ENCODE measurements at places on chromosomes 1 and 21.

GRCh38 chr1:100387657-100388350, 35.5 kb downstream of the CDC14A start:
- ATAC-seq, result no peak

DNA sequence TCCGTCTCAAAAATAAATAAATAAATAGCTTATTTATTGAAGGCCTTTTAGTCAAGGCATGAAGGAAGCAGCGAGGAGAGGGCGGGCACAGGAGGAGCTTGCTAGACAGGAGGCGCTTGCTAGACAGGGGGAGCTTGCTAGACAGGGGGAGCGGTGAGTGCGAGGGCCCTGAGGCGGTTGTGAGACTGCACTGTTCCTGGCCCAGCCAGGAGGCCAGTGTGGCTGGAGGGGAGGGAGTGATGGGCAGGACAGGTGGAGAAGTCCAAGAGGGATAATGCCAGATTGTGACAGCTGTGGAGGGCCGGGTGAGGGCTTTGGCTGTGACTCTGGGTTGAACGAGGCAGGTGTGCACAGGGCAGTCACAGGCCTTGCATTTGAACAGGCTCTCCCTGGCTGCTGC, 18.2 kb downstream of the KIF17 start:
- no peak for ATAC-seq

DNA sequence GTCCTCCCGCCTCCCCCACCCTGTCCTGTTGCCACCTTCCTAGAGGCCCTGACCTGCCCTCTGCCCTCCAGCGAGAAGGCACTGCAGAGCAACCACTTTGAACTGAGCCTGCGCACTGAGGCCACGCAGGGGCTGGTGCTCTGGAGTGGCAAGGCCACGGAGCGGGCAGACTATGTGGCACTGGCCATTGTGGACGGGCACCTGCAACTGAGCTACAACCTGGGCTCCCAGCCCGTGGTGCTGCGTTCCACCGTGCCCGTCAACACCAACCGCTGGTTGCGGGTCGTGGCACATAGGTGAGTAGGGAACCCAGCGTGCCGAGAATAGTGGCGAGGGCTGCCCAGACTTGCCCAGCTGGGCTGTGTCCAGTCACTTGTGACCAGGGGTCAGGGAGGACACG, 20.4 kb downstream of the RNF223 start:
- no peak for ATAC-seq

- ATAC-seq, result no peak
Observed at GRCh38 chr1:169529068-169529642, 43.4 kb upstream of the SLC19A2 start.

- no peak for ATAC-seq
Observed at GRCh38 chr1:2319291-2319690, 72.1 kb downstream of the MORN1 start.

DNA sequence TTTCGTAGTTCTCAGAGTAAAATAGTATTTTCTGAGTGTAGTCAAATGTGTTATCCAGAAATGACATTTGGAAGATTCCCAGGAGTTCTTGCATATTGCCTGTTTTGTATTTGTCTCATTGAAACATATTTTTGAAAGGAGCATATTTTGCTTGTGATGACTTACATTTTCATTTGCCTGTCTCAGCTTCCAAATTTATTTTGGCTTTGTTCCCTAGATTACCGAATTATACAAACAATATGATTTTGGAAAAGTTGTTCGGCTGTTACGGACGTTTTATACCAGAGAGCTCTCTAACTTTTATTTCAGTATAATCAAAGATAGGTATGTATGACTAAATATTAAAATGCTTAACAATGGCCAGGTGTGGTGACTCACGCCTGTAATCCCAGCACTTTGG, 46.0 kb downstream of the IARS2 start:
- no peak for ATAC-seq

DNA sequence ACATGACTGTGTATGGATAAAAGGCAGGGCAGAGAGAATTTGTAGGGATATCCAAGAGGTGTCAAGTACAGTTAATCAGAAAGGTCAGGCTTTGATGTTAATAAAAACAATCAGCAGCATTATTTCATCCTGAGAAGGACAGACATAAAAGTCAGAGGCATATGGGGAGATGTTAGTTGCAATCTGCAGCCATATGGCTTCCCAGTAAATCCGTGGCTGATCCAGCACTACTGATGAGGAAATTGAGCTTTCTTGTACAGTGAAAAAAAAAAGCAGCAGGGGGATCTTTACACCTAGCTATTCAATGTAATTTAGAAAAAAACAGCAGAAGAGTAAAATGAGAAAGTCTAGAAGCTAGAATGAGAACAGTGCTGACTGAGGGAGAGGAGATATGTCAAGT, 2.2 kb upstream of the SPRR1B start:
- no peak for ATAC-seq

GRCh38 chr1:213060836-213061235, 9.8 kb downstream of the RPS6KC1 start:
- ATAC-seq, result no peak

DNA sequence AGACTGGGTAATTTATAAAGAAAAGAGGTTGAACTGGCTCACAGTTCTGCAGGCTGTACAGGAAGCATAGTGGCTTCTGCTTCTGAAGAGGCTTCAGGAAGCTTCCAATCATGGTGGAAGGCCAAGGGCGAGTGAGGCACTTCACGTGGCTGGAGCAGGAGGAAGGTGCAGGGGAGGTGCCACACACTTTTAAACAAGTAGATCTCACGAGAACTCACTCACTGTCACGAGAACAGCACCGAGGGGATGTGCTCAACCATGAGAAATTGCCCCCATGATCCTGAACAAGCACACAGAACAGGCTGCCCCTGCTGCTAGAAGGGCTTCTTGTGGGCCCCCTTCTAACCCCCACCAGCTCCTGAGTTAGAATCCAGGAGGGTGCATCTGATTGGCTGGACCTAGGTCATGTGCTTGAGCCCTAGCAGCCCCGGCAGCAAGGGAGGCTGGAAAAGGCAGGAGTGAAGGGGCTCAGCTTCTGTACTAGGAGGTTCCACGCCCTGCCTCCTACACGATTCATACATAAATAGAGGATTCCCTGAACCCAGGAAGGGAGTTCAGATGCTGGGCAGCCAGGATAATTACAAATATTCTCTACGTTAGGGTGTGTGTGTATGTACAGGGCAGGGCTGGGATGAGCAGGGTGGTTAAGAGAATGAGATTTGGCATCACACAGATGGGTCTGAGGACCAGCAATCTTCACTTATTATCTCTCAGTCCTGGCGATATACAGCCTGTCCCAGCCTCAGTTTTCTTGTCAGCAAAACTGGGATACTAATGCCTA, 72.8 kb upstream of the ATP5PO start:
- no peak for ATAC-seq

DNA sequence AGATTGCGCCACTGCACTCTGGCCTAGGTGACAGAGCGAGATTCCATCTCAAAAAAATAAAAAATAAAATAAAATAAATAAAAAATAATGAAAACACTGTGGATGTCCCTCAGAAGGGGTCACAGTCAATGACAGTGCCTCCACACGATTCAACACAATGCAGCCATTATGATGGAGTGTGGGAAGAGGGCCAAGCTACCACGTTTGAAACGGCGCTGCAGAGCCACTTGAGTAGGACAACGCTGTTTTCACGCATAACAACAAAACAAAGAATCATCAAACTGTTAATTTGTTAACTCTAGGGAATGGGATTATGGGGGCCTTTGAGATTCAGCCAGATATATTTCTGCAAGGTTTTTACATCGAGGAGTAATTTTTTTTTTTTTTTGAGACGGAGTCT, 36.5 kb downstream of the NKAIN1 start:
- ATAC-seq, result no peak

DNA sequence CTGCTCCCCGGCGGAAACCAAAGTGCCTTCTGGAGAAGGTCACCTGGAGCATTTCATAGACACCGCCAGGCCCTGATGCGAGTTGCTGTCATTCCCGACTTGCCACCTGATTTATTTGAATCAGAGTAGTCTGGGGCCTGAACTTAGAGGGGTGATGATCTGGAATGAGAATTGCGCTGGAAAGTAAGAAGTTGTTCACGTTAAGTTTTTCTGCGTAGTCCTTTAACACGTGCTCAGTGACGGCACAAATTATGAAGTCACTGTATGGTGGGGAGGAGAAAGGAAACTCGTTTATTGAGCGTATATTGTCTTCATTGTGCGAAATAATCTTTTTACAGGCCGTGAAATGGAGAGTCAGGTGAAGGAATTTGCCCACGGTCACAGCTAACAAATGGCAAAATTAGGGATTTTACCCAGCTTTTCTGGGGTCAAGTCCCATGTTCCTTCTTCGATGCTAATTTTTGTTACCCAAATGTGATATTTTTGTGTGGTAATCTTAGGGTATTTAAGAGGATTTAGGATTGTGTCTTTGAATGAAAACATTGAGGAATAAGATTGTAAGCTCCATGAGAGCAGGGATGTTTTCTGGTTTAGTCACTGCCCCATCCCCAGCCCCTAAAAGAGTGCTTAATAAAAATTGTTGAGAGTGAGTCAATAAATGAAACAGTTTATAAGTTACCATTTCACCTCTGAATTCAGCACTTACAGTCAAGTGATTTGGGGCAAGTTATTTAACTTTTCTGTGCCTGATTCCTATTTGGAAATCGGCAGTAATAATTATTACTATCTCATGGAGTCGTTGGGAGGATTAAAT, 46.4 kb upstream of the NBL1 start:
- peak; percentile 13 for ATAC-seq

GRCh38 chr1:198876371-198876871, 237.6 kb downstream of the PTPRC start:
- ATAC-seq, result no peak

GRCh38 chr1:87869567-87869966, 540.9 kb downstream of the LMO4 start:
- ATAC-seq, result no peak

GRCh38 chr1:231073331-231073730, 33.3 kb upstream of the FAM89A start:
- no peak for ATAC-seq

GRCh38 chr1:84800090-84801073, 92.6 kb downstream of the LPAR3 start:
- ATAC-seq, result no peak

GRCh38 chr1:210250665-210250997, 18.0 kb downstream of the SERTAD4 start:
- no peak for ATAC-seq

DNA sequence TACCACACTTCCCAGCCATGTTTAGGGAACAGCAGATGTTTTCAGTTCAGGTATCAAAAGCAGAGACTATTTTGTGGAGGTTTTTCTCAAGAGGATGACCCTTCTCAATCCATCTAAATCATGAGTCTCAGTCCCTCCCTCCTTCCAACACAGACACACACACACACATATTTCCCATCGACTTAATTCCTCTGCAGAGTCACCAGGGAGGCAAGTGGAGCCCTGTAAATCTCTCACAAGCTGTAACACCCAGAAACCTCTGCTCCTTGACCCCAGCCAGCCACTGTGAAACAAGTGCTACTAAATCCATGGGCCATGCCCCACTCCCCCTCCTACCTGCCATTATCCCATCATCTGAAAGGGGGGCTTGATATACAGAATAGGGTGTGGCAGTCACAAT, 10.6 kb upstream of the KCND3 start:
- no peak for ATAC-seq

Measured in activated CD4-positive, CD25-positive, alpha-beta regulatory T cell treated with anti-CD3 and anti-CD28 coated beads, Interleukin-2, amount 50 U/mL, for 24 hours (primary cell).